ENCODE measurements at places on chromosomes 7 and 10.

- DNase-seq, result no peak
Observed at GRCh38 chr7:16644636-16645592, 640 bp downstream of the ANKMY2 start.

DNA sequence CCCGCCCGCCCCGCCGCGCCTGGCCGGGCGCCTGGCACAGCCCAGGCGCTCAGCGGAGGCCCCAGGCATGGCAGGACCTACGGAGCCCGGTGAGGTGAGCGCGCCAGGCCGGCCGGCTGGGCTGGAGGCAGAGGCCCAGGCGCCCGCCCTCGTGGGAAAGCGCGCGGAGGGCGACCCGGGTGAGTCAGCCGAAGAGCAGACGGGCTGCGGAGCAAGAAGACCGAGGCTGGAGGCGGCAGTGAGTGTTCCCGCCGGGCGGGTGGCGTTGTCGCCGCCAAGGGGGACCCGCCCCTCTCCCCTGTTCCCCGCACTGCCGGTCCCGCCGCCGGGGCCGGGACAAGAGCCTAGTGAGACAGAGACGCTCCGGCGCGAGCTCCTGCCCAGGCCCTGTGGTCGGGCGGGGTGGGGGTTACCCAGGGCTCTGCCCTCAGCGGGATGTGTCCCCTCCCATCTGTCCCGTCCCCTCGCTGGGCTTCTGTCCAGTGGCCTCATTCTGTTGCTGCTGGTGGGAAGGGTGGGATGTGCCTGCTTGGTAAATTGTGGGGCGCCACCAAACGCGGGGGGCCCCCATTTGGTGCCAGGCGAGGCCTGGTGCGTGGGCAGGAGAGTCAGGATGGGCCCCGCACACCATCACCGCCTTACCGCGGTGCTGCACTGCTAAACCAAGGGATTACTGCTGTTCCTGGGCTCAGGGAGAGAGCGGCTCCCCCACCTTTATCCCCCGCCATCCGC, 17.0 kb upstream of the NODAL start:
- no peak for DNase-seq

GRCh38 chr7:70063371-70063770, 465.1 kb downstream of the AUTS2 start:
- DNase-seq, result no peak

DNA sequence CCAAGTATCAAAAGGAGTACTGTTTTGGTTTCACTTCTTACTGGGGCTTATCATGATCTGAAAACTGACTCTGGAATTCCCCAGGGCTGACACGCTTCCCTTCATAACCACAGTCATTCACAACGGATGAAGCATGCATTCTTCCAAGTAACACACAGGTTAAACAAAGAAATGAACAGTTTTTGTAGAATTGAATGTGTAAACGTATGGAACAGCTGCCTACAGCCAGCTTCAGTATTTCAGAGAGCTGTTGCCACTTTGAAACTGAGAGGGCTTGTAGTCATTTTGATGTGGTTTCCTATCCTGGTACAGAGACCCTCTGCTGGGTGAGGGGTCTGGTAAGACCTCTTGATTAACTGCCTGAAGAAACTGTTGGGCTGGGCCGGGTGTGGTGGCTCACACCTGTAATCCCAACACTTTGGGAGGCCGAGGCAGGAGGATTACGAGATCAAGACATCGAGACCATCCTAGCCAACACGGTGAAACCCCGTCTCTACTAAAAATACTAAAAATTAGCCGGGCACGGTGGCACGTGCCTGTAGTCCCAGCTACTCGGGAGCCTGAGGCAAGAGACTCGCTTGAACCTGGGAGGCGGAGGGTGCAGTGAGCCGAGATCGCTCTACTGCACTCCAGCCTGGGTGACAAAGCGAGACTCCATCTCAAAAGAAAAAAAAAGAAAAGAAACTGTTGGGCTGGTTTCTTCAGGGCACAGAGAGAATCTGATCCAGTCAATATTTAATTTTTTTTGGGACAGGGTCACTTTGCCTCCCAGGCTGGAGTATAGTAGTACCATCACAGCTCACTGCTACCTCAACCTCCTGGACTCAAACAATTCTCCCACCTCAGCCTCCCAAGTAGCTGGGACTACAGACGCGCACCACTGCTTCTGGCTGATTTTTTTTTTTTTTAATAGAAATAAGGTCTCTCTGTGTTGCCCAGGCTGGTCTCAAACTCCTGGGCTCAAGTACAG, 4.7 kb downstream of the NFE2L3 start:
- DNase-seq, result no peak

GRCh38 chr10:125159932-125160855, at the start of gene CTBP2:
Gene CTBP2, minus strand, starts transcription at chr10:125160563.
- DNase-seq, result no peak

GRCh38 chr10:126092366-126093215, 196.2 kb downstream of the FANK1 start:
- DNase-seq, result no peak

DNA sequence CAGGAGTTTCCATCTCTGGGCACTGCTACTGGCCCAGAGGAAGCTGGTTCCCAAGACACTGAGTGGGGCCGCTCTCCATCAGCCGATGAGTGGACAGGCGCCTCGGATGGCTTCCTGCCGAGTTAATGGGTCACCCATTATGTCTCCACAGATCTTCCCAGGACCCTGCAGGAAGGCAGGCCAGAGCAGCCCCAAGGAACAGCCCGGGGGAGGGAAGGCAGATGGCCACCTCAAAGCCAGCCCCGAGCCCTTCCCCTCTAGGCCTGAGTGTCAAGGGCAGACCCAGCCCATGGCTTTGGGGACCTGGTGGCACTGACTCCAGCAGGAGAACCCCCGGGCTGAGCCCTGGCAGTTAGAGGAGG, 3.4 kb upstream of the LFNG start:
- no peak for DNase-seq

DNA sequence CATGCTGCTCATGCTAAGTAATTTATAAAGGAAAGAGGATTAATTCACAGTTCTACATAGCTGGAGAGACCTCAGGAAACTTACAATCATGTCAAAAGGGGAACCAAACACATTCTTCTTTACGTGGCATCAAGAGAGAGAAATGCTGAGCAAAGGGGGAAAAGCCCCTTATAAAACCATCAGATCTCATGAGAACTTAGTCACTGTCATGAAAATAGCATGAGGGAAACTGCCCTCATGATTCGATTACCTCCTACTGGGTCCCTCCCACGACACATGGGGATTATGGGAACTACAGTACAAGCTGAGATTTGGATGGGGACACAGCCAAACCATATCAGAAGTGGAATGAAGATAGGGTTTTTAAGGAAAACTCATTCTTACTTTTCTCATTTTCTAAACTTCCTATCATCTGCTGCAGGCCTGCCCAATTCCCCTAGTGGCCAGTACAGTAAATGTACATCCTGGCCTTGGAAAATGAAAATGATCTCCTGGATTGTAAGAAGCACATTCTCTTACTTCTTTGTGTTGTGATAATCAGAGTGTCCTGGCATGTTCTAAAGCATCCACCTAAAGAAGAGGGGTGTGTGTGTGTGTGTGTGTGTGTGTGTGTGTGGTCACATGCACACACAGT, 421.5 kb downstream of the LRMDA start:
- DNase-seq, result no peak

GRCh38 chr10:132677473-132678227, 108.3 kb downstream of the NKX6-2 start:
- DNase-seq, result no peak

- no peak for DNase-seq
Observed at GRCh38 chr7:7883394-7883793, 85.2 kb upstream of the GLCCI1 start.

- DNase-seq, result no peak
Observed at GRCh38 chr10:132748545-132749370, 37.2 kb downstream of the NKX6-2 start.

GRCh38 chr10:43278216-43278615, 11.4 kb upstream of the RASGEF1A start:
- DNase-seq, result no peak

DNA sequence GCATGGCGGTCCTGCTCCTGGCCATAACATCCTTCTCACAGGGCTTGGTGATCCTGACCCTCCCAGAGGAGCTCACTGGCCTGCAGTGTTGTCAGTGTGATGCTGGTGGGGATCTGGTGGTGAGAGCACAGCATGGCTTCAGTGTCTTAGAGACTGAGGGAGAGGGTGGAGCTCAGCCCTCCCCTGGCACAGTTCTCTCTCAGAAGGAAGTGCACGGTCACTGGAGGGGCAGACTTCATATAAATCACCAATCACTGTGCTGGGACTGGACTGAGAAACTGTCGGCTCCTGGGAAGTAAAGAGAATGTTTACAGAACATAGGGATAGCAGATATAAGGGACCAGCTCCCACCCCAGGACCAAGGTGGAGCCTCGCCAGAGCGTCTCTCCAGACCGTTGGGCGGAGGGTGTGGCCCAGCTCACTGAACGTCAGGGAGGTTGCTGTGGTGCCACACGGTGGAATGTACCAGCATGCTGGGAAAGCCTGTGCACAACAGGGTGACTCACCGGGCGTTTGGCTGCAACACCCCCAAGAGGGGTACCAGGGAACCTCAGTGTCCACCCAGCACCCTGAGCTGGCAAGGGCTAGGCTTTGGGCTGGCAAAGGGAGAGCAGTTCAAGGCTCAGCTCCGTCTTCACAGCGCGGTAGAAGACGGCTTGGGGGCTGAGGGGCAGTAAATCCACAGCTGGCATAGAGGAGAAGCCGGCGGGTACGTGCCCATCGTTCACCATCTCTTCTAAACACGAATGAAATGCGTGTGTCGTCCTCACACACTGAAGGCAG, 8.8 kb upstream of the GET4 start:
- DNase-seq, result no peak

DNA sequence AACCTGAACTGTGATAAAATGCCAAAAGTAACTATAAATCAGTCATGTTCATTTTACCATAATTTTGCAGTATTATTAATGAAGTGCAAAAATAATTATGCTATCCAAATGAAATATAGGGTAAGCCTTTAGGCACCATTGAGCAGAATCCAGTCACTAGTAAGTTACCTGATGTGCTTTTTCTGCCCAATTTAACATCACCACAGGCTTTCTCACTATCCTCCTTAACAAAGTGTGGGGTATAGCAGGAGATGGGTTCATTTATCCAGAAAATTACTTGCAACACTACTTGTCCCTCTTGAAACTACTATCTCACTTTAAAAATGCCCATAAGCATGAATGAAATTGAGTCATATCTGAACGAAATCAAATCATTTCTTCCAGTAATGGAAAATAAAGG, 211.0 kb downstream of the SEMA3A start:
- no peak for DNase-seq

Data from iPS DF 6.9 (cell line).